Mesendoderm (in vitro differentiated cells): ENCODE measurements at places on chromosomes 7 and 10.

- H3K36me3 ChIP-seq = no peaks in the 10 kb centered on the region
- H3K4me3 ChIP-seq = no peak overlapping the region
- H3K27ac ChIP-seq = no peak overlapping the region
Measured at GRCh38 chr10:3467052-3467951, 294.7 kb upstream of the PITRM1 start.

DNA sequence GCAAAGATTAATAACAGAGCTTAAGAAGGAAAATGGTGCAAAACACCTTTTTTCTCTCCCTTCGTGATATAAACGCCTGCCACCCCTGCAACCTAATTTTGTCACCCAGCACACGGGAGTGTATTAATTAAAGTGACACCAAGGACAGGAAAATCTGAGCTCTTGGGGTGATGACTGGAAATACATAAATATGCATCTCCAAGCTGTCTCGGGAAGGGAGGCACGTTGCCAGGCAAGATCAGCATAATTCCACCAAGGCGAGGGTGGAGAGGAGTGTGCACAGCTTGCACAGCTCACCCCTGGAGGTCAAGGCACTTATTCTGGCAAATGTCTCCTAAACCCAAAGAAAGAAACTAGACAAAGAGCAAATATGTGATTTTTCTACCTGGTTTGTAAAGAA lies 700.9 kb downstream of the GRID1 start:
- H3K4me3 ChIP-seq = no peak overlapping the region
- no peak overlapping the region for H3K27ac ChIP-seq
- no peaks in the 10 kb centered on the region for H3K4me1 ChIP-seq
- no peaks in the 10 kb centered on the region for H3K27me3 ChIP-seq

- H3K36me3 ChIP-seq = no peaks in the 10 kb centered on the region
- H3K4me1 ChIP-seq = no peaks in the 10 kb centered on the region
- peak overlapping the region; percentile 68 for H3K27ac ChIP-seq
Measured at GRCh38 chr7:29987811-29988317, 1.7 kb downstream of the SCRN1 start.

- peaks cover 2% of the 10 kb centered on the region for H3K36me3 ChIP-seq
- no peak overlapping the region for H3K4me3 ChIP-seq
- H3K4me1 ChIP-seq = no peaks in the 10 kb centered on the region
- no peak for DNase-seq
- no peaks in the 10 kb centered on the region for H3K27me3 ChIP-seq
Measured at GRCh38 chr10:91987397-91988037, 63.9 kb downstream of the BTAF1 start.

DNA sequence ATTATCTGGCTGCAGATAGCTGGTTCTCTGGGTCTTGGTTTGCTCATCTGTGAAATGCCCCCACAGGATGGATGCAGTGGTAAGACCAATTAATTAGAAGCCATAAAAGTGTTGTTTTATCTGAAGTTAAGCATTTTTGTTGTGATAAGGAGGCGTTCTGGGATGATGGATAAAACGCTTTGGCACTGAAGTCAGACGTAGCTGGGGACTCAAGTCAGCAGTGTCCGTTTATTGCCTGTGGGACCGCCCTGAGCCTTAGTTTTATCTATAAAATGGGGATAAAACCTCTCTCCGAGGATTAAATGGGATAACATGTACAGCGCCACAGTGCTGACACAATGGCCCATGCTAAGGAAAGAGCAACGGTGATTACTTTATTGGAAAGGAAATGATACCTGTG lies 34.7 kb downstream of the TCF7L2 start:
- DNase-seq = no peak
- peaks cover 5% of the 10 kb centered on the region for H3K4me1 ChIP-seq
- no peak overlapping the region for H3K4me3 ChIP-seq

- H3K36me3 ChIP-seq = no peaks in the 10 kb centered on the region
- no peaks in the 10 kb centered on the region for H3K4me1 ChIP-seq
- H3K27me3 ChIP-seq = no peaks in the 10 kb centered on the region
Measured at GRCh38 chr7:15368653-15369052, 193.2 kb downstream of the AGMO start.

DNA sequence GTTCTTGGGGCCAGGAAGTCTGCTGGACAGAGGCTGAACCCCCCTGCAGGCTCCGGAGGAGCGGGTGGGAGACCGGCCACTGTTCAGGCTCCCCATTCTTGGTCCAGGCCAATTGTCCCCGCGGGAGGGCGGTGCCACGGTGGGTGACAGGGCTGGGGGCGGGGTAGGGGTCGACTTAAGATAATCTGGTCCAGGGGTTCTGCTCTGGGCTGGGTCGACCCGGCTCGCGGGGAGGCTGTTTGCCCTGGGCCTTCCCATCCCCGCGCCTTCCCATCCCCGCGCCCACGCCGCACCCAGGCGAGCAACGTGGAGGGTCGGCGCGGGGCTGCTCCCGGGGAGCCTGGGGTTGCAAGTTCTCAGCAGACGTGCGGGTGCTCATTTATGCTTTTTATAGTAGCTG lies 7.3 kb upstream of the GLRX3 start:
- DNase-seq = no peak
- H3K27ac ChIP-seq = no peak overlapping the region
- H3K4me3 ChIP-seq = no peak overlapping the region
- no peaks in the 10 kb centered on the region for H3K27me3 ChIP-seq

DNA sequence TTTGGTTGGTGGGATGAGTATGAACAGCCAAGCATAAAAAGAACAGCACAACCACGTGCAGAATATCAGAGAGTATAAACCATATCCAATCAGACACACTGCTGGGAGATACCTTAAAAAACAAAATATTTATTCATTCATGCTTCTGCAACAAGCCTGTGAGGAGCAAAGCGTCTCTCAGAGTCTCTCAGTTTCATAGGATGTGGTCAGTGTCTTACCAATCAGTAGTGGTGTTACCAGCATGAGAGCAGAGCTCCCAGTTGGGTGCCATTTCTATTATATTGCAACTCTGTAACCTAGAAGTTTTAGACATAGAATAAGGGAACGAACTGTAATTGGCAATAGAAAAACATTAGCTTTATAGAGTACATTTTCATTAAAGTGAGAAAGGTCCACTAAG lies 445.9 kb upstream of the LRRN3 start:
- no peaks in the 10 kb centered on the region for H3K36me3 ChIP-seq
- no peak overlapping the region for H3K4me3 ChIP-seq
- H3K4me1 ChIP-seq = no peaks in the 10 kb centered on the region
- H3K27me3 ChIP-seq = no peaks in the 10 kb centered on the region
- no peak overlapping the region for H3K27ac ChIP-seq

- H3K27me3 ChIP-seq = no peaks in the 10 kb centered on the region
- H3K4me1 ChIP-seq = peaks cover 4% of the 10 kb centered on the region
- no peak overlapping the region for H3K27ac ChIP-seq
- no peak overlapping the region for H3K4me3 ChIP-seq
- H3K36me3 ChIP-seq = no peaks in the 10 kb centered on the region
Measured at GRCh38 chr10:129915526-129916378, 48.3 kb downstream of the EBF3 start.

DNA sequence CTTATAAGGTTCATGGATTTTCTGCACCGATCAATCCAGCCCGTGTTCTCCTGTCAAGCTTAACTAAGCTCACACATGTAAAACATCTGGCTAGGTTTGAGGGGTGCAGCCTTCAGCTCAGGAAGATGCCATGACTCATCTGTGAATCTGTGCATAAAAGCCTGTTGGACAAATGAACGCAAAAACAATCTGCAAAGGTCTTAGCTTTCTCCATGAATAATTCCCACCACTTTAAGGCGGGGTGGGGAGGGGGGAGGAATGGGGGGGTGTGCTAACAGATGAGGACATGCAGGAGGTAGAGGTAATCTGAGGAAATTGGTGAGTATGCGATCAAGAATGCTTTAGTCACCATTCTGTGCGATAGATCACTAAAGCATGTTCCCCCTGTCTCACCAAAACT lies 4.8 kb downstream of the DOCK4 start:
- peaks cover 3% of the 10 kb centered on the region for H3K4me1 ChIP-seq
- H3K27ac ChIP-seq = no peak overlapping the region
- H3K4me3 ChIP-seq = no peak overlapping the region
- H3K36me3 ChIP-seq = no peaks in the 10 kb centered on the region
- no peaks in the 10 kb centered on the region for H3K27me3 ChIP-seq
- DNase-seq = no peak

DNA sequence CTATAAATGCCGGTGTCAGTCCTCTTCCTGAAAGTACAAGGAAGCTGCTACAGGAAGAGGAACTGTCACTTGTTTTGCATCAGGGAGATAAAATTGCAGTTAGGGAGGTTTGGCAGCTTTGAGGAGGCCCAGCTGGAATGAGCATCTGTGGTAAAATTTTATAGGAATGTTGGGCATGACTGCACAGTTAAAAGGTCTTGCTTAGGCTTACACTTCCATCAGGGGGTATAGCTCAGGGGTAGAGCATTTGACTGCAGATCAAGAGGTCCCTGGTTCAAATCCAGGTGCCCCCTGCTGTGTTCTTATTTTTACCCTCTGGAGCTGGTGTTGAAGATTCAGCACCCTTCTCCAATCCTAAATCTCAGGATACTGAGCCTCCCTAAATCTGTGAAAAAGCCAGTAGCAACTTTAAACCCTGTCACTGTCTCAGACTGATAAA lies 65.9 kb downstream of the ZNF467 start:
- no peaks in the 10 kb centered on the region for H3K36me3 ChIP-seq
- H3K4me1 ChIP-seq = no peaks in the 10 kb centered on the region
- DNase-seq = peak; percentile 39
- no peaks in the 10 kb centered on the region for H3K27me3 ChIP-seq

GRCh38 chr7:28144266-28144665 lies 36.3 kb downstream of the JAZF1 start:
- DNase-seq = peak; percentile 70
- no peaks in the 10 kb centered on the region for H3K4me1 ChIP-seq
- H3K27ac ChIP-seq = no peak overlapping the region
- no peaks in the 10 kb centered on the region for H3K36me3 ChIP-seq
- H3K4me3 ChIP-seq = no peak overlapping the region

DNA sequence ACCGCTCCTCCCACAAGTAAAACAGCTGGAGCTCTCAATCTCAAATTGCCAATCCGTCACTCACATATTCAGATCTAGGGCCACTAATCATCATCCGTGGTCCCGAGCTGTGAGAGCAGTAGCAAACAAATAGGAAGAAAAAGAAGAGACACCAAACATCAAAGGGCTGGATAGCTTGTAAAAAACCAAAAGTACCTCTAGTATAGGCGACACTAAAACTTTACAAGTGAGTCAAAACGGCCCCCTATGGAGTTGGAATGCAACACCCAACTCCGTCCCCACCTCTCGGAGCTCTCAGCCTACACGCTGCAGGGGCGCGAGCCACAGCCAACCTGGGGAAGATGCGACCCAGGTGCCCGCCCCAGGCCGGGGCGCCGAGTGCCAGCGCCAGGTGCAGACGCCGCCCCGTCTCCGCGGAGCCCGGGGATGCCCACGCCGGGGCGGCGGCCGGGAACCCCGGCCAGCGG lies 581 bp downstream of the FAM3C start:
- H3K27me3 ChIP-seq = no peaks in the 10 kb centered on the region
- H3K4me3 ChIP-seq = peak overlapping the region; percentile 24
- DNase-seq = peak; percentile 79
- H3K4me1 ChIP-seq = no peaks in the 10 kb centered on the region
- H3K36me3 ChIP-seq = no peaks in the 10 kb centered on the region

GRCh38 chr10:72885953-72886352 lies 7.6 kb upstream of the OIT3 start:
- H3K4me3 ChIP-seq = no peak overlapping the region
- no peaks in the 10 kb centered on the region for H3K36me3 ChIP-seq
- H3K27ac ChIP-seq = no peak overlapping the region

DNA sequence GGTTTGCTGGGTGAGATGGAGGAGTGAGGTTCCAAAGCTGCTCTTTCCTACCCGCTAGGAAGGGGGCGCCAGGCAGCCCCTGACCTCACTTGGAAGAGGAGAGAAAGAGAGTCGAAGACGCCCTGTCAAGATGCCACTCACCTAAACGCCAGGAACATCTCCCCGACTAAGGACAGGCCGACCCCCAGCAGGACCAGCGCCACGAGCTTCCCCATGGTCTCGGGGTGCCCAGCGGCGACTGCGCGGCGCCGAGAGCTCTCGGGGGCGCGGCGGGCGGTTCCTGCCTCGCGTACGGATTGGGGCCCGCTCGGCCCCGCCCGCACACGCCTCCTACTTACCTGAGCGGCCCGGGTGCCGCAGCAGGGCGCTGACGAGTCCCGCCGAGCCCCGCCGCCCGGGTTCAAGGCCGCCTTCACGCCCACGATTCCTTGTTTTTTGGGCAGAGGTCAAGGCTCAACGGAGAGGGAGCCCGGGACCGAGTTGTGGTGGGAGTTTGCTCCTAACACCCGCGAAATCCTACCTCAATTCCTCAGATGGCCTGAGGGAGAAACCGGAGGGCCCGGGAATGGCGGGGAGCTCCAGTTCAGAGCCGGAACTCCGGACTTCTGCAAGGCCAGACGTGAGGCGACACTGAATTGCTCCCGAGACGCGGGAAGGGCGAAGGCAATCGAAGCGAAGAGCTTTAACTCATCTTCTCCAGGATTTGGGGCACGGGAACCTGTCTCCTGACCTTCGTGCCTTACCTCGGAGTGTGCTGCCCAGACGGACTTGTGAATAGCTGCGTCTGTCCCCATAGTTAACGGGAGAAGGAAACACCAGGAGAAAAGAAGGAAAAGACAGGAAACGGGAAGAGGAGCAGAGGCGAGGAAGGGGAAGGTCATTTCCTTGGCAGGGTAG lies at the start of gene PON3:
TSS of gene PON3 (minus strand) at position 240 of the 897 bp plus-strand sequence. CDS start at position 215, 25 bp downstream.
- H3K27ac ChIP-seq = no peak within 1 kb of the TSS
- DNase-seq = peak; percentile 16
- H3K36me3 ChIP-seq = no peaks in the 10 kb centered on the region
- H3K27me3 ChIP-seq = no peaks in the 10 kb centered on the region
- H3K4me3 ChIP-seq = no peak within 1 kb of the TSS
- H3K4me1 ChIP-seq = no peaks in the 10 kb centered on the region

GRCh38 chr7:99373091-99374066 lies 1.2 kb upstream of the ARPC1B start:
- H3K27ac ChIP-seq = no peak overlapping the region
- H3K27me3 ChIP-seq = no peaks in the 10 kb centered on the region
- DNase-seq = no peak
- H3K4me1 ChIP-seq = no peaks in the 10 kb centered on the region
- no peaks in the 10 kb centered on the region for H3K36me3 ChIP-seq
- H3K4me3 ChIP-seq = no peak overlapping the region

DNA sequence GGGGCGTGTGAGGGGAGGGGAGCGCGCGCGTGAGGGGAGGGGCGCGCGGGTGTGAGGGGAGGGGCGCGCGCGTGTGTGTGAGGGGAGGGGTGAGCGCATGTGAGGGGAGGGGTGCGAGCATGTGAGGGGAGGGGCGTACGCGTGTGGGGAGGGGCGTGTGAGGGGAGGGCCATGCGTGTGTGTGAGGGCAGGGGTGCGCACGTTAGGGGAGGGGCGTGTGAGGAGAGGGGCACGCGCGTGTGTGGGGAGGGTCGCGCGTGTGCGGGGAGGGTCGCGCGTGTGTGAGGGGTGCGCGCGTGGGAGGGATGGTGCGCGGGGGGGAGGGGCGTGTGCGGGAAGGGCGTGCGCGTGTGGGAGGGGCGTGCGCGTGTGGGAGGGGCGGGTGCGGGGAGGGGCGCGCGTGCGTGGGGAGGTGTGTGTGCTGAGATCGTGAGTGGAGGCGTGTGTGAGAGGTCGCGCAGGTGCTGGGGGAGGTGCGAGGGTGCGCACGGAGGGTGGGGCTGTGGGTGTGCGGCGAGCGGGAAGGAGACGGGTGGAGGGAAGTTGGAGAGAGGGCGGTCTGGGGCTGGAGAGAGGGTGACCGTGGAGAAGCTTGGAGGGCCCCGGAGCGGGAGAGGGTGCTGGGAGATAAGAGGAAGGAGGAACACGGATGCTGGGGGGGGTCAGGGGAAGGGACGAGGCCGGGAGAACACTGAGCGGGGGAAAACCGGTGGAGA lies 19.7 kb downstream of the MXI1 start:
- H3K27ac ChIP-seq = no peak overlapping the region
- DNase-seq = peak; percentile 59
- H3K4me3 ChIP-seq = peak overlapping the region; percentile 55
- no peaks in the 10 kb centered on the region for H3K27me3 ChIP-seq
- H3K4me1 ChIP-seq = peaks cover 2% of the 10 kb centered on the region
